ENCODE measurements at places on chromosomes 5 and 9.
A peak's percentile ranks its signal among the peaks of the same experiment; 100 is the strongest.

DNA sequence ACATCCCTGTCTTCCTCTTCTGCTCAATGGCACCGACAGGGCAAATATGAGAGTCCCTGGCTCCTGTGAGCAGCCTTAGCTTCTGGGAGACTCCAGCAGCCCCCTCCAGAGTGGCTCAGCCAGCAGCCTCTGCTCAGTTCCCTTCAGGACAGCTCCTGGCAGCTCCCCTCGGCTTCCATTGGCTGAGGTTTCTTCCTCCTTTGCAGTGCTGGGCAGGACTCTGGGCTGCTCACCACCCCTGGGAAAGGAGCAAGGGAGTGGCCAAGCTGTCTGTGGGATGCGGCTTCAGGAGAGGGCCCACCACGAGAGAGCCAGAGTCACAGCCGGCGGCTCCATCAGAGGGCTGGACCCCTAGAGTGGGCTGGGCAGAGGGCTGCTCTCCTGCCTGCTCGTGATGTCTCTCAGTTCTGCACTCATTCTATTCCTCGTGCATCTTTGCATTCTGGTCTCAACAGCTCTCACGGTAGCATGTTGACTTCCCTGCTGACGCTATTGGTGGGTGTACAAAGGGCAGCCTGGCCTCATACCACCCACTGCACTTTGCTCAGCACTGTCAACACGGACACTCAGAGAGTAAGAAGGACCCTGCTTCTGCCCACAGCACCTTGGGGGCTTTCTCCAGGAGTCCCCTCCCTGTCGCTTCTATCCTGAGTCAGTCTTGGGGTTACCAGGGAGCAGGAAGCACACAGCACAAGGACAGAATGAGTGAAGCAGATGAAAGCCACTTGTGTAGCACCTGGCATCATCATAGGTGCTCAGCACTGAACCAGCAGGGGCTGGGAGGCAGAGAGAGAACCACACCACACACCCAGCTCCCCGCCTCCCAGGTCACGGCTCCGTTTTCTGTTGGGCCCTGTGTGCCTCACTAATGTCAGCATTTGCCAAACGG lies 80.9 kb upstream of the ALDH1B1 start:
- DNase-seq: no peak

DNA sequence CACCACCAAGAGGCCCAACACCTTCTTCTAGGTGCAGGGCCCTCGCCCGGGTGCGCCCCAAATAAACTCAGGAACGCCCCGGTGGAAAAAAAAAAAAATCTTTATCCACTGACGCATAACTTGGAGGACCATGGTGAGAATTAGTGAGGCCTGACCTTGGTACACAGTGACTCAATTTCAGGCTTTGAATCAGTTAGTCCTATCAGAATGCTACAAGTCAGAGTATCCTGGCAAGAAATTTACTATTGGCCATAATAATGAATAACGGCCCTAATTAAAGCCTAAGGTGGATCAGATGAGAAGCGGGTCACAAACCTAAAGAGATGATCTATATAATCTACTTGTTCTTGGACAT lies 914.2 kb upstream of the DMAC1 start:
- no peak for DNase-seq

- DNase-seq: peak; percentile 43
These were observed at the start of gene ANKDD1B for GRCh38 chr5:75611311-75612225. TSS of gene ANKDD1B (plus strand) at chr5:75611453. CDS start at chr5:75611635, 182 bp downstream.

DNA sequence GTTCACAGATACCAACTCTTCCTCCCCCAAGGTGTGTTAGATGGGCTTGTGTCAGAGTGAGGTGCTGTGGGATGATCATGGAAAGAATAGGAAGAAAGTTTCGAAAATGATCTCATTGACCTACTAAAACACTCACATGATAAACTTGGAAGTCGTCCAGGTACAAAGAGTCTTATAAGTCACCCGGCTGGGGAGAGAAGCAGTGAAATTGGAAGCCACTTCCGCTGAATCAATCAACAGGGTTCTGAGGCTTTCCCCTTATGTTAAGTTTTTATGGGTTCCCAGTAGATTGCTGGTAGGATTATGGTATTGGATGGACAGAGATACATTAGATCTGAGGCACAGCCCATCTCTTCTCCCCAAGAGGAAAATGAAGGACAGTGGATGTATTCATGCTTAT lies 218.8 kb upstream of the MSX2 start:
- DNase-seq: no peak
